ENCODE measurements at places on chromosomes 7 and 10. TPM values are rescaled to one million over a fixed set of nuclear protein-coding genes. Genes with fewer than 3 reads are reported as not detected.

The SPRN gene
- not detected for total RNA-seq

The TMEM60 gene
- 7.1 TPM for total RNA-seq

The UPK3B gene
- 1.0 TPM for total RNA-seq

The AKR1C4 gene
- not detected for total RNA-seq

The BHLHA15 gene
- total RNA-seq = 6.0 TPM

The PNLIPRP1 gene
- total RNA-seq = not detected

The TMEM213 gene
- total RNA-seq = not detected
